Thyroid gland (tissue), 4 donors: ENCODE measurements at places on chromosomes 4 and X. TPM values are rescaled to one million over a fixed set of nuclear protein-coding genes. Genes with fewer than 3 reads are reported as not detected.

Gene SYNPO2
- total RNA-seq = 11.4 TPM

DNA sequence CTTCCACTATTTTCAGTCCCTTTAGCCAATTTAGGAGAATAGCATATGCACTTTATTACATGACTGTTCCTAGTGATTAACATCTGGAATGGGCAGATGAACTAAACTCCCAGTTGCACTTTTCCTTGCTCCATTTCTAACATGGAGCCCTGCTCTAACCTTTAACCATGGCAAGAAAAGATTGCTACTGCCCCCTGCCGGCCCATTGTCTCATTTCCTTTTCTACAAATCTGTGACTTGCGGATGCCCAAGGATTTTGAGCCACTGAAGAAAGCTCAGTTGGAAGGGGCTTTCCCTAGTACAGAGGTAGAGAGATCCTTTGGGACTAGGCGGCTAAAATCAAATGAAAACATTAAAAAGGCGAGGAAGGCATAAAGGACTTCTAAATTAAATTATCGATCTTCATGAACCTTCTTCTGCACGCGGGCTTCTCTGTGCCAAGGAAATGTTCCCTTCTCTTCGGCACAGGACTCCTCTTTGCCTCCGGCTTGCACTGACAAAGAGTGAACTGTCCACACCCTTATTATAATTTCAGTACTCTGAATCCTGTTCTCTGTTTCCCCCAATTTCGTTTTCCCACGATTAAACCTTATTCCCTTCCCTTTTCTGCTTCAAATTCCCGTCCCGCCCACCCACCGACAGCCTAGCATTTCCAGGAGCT, 577 bp upstream of the GLRA2 start:
- peak; percentile 68 for DNase-seq

GRCh38 chr4:146654687-146655520, 16.2 kb downstream of the POU4F2 start:
- DNase-seq = no peak

DNA sequence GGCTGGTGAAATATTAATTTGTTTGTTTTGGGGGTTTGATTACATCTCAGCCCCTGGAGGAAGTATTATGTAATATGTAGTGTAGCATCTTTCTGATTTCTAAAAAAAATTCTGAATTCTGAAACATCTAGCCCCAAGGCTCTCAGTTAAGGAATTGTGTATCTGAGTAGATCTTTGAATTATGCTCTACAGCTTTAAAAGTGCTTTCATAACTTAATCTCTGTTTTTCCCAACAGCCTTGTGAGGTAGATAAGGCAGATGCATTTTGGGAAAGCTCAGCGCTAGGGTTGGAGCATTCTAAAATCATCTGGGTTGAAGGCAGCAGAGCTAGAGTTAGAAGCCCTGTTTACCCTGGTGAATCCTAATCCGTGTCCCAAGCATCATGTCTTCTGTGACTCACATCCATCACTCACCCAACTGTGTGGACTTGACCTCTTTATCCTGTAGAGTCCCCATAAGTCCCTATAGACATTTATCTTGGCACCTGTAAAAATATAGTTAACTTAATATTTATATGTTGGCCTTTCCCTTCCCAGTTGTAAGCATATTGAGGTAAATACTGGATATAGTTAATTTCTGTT, 49.8 kb downstream of the FNIP2 start:
- DNase-seq = no peak

DNA sequence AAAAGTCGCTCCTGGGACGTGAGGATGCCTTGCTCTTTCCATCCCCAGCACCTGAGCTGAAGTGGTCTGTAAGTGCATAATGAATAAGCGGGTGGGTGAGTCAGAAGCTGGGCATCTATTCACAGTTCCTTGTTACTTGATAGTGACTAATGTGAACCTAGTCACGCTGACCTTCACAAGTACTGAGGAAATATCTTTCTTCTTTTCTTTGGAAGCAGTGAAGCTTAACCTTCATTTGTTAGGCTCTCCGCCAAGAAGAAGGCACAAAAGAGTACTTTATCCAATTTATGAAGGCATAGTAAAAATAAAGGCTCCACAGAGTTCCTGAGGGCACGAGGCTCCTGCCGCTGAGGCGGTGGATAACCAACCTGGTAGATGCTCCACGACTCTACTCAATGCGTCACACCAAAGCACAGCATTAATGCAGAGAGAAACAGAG, 475.7 kb upstream of the SLIT2 start:
- DNase-seq = peak; percentile 60

DNA sequence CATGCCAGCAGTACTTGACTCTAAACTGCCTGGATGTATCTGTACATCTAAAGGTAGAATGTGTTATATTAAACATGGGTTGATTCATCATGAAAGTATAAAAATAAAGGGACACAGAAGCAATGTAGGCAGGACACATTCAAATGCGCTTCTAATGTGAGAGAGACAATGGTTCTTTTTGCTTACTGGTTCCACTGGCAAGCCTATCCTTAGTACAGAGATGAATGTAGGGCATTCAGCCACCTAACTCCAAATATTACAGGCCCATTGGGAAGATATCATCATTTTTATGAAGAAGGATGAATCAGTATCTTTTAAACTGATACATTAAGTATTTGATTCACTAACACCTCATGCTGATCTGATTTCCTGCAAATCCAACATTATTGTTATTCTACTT, 18.0 kb downstream of the CDKL2 start:
- DNase-seq = no peak

DNA sequence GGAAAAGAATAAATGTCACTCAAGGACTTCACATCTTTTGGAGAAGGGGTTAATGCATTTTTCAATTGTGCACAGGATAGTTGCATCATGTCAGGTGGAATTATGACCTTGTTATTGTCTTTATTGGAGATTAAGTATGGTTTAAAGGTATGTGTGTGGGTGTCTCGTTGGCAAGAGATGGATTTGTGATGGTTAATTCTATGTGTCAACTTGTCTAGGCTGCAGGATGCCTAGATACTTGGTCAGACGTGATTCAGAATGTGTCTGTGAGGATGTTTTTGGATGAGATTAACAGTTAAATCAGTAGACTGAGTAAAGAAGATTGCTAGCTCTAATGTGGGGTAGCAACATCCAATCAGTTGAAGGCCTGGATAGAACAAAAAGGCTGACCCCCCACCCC, 42.2 kb upstream of the HSD17B10 start:
- no peak for DNase-seq
